ENCODE measurements at places on chromosomes 16 and 17. TPM values are rescaled to one million over a fixed set of nuclear protein-coding genes. Genes with fewer than 3 reads are reported as not detected.

DNA sequence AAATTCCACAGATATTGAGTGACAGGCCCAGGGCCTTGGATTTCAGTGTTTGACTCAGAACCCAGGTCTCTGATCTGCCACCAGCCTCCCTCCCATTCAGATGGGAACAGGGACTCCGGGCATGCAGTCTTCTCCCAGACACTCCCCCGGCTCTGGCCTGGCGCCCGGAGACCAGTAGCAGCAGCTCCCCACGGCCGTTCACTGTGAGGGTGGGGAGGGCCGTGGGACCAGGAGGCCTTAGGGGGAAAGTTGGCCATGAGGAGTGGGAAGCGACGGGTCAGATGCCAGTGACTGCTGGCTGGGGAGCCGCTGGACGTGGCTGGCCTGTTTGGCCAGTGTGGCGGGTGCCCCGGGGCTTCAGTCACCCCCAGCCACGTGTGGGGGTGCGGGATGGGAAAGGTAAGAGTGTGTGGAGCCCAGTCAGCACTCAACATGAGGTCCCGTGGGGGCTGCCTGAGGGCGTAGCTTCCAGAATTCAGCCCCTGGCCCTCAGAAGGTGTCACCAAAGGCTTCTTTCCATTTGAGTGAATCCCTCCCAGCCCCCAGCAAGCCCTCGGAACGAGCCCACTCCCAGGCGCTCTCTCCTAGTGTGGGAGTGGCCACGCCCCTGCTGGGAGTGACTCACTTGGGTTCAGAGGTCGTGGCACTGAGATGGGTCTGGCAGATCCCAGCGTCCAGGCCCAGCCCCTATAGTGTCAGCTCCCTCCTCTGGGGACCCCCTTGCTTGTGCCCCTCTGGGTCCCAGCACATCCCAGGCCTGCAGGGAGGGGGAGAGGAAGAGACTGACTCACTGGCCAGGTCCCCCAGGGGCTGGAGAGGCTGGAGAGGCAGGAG, 309.4 kb downstream of the SEC14L1 start:
- H3K36me3 ChIP-seq, result peaks cover 2% of the 10 kb centered on the region
- peaks cover 28% of the 10 kb centered on the region for H3K4me1 ChIP-seq
- H3K27ac ChIP-seq, result no peak overlapping the region
- peak overlapping the region; percentile 80 for H3K4me3 ChIP-seq

The SLC38A8 gene
- not detected for total RNA-seq

The CTRL gene
- 2.5 TPM for total RNA-seq

- DNase-seq, result no peak
- H3K27ac ChIP-seq, result peak overlapping the region; percentile 71
- H3K4me1 ChIP-seq, result peaks cover 35% of the 10 kb centered on the region
- no peaks in the 10 kb centered on the region for H3K27me3 ChIP-seq
- H3K36me3 ChIP-seq, result peaks cover 49% of the 10 kb centered on the region
These were observed 15.9 kb downstream of the CASKIN2 start for GRCh38 chr17:75499313-75500022.

GRCh38 chr17:33870936-33871335, 384.1 kb upstream of the CCL2 start:
- H3K36me3 ChIP-seq, result no peaks in the 10 kb centered on the region
- H3K27ac ChIP-seq, result no peak overlapping the region
- no peaks in the 10 kb centered on the region for H3K27me3 ChIP-seq
- no peak for DNase-seq

GRCh38 chr17:55161935-55162555, 102.7 kb upstream of the HLF start:
- no peaks in the 10 kb centered on the region for H3K27me3 ChIP-seq
- no peak overlapping the region for H3K27ac ChIP-seq
- no peaks in the 10 kb centered on the region for H3K4me1 ChIP-seq
- H3K36me3 ChIP-seq, result peaks cover 4% of the 10 kb centered on the region
- no peak for DNase-seq
- H3K4me3 ChIP-seq, result no peak overlapping the region

The GDPD1 gene
- total RNA-seq, result 1.8 TPM

The GRB7 gene
- total RNA-seq, result 1.4 TPM

Data from thoracic aorta (tissue), 2 donors.